CD8-positive, alpha-beta memory T cell (primary cell): ENCODE measurements at places on chromosomes 1 and 21. TPM values are rescaled to one million over a fixed set of nuclear protein-coding genes. Genes with fewer than 3 reads are reported as not detected.

OR14I1 gene
- not detected for total RNA-seq

GAS5 gene
- total RNA-seq: 1,102 TPM

TRAPPC10 gene
- total RNA-seq: 50.0 TPM

TTC39A gene
- 0.28 TPM for total RNA-seq

LMOD1 gene
- total RNA-seq: not detected
